Colonic mucosa (tissue), 4 donors: ENCODE measurements at places on chromosomes 11 and 22. TPM values are rescaled to one million over a fixed set of nuclear protein-coding genes. Genes with fewer than 3 reads are reported as not detected.

DNA sequence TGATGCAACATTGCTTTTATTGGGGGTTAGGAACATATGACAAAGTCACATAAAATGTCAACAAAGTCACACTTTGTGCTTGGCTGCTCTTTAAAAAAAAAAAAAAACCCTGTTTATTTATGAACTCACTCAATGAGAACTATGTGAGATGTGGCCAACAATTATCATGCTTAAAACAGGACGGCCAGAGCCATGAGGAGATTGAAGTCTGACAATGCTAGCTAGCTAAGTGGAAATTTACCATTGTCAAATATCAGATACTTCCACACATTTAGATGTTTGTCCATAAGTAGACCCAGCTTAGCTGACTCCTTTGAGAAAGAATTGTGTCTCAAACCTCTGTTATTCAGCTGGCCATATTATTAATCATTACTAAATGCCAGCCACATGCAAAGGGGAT, 26.9 kb downstream of the BLID start:
- no peak for DNase-seq

DNA sequence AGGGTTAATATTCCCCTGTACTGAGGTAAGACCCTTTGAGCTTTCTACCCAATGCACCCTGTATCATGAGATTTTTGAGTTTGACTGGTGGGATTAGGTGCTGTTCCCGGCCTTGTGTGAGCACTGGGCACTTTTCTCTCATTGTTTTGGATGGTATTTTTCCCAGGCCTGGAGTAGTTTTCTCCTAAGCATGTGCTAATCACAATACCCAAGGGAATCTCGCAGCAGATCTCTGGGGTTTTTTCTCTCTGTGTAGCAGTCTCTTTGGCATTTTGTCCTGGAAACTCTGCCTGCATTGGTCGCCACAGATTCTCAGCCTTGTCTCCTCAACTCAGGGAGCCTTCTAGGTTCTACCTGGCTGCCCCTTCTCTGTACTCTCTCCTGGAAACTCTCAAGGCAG, 19.9 kb downstream of the IGHMBP2 start:
- no peak for DNase-seq

- DNase-seq = no peak
These were observed 469.9 kb downstream of the MN1 start for GRCh38 chr22:27331526-27332281.

DNA sequence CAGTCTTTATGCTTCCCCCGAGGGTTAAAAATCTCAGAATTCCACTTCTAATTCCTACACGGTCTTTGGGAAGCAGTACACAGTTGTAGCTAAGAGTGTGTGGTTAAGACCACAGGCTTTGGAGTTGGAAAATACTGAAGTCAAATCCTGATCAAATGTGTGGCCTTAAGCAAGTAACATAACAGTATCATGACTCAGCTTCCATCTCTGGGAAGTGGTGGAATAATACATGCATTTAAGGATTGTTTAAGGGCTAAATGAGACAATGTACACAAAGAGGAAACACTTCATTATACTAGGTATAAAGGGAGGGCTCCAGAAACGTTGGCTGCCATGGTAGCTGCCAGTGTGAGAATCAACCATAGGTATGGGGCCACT, 71.5 kb downstream of the FAT3 start:
- no peak for DNase-seq

DNA sequence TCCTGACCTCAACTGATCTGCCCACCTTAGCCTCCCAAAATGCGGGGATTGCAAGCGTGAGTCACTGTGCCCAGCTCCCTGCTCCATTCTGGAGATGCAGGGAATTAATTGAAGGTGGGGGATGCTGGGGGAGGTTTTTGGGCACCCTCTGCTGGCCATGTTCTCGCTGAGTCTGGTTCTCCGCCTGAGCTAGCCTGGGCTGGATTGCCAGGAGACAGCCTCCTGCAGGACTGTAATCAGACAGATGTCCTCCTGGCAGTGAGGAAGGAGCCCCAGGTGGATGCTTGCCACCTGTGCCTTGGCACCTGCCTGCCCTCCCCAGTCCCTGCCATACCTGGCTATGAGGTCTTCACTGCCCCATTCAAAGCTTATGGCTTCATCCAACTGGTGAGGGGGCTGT, 5.4 kb downstream of the MTFP1 start:
- DNase-seq = no peak

- DNase-seq = no peak
These were observed 8.7 kb downstream of the RAB36 start for GRCh38 chr22:23153994-23154393.

DNA sequence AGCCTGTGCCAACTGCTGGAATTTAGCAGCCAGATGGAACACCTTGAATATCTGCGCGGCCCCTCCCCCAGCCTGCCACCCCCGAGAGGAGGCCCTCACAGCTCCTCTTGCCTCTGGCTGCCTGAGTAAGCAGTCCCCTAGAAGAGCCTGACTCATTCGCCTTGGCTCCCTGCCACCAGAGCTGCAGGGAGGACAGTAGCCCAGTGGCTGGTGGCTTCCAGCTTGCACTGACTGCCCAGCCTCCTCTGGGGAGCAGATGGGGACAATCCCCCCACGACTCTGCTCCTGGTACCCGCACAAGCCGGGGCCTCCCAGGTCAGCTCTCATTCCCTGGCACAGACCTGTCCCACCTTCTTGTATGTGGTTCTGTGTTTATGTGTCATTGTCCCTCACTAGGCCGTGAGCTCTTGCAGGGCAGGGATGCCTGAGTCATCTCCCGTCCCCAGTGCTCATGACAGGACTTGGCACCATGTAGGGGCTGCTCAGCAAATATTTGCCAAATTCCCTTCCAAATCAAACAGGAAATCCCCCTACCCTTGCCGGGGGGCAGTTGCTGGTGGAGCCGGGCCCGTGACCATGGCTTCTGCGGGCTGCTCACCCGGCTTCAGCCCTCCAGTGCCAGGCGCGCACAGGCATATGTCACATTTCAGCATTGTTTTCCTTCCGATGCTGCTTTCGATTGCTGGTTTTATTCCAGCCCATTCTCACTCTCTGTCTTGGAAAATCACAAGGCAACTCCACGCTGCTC, 43.6 kb downstream of the CACNG2 start:
- DNase-seq = peak; percentile 75

DNA sequence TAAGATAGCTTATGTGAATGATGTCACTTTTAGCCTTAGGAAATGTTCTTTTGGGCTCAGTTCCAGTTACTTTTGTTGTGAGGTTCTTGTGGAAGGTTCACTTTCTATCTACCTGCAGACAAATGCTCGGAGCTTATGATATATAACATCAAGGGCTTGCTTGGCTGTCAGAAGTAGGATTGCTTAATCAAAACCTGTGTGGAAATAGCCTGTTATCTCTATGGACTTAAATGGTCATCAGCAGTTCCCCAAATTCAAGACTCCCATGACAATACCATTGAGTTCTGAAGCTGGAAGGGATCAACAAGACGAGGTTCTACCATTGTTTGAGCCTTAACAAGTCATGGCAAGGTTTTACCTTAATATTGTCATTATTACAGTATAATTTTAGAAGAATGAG, 43.8 kb downstream of the FLI1 start:
- no peak for DNase-seq

DNA sequence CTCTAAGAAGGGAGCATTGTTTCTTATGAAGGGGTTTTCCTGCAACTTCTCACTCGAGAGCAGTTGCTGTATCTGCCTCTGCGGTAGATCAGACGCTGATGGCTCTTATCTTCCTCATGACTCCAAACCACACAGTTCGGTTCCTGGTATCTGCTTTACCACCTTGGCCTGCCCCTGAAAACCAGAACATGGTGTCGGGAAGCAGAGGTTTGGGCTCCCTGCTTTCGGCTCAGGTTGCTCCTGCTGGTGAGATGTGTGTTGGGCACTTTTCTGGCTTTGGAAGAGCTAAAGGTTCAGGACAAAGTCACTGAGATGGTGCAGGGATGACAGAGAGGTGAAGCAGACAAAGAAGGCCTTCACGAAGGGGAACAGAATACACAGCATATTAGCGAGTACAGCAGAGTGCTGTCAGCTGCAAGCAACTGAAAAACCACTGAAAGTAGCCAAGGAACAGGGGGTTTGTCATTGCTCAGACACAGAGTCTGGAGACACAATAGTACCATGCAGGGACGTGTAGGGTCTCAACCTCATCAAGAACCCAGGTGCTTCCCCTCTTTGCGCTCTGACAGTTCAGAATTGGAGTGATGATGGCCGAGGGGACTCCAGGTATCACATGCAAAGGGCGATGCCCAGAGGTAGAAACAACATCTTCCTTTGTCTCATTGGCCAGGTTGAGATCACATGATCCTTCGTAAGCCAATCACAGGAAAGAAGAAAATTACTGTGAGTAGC, 11.9 kb upstream of the CSF2RB start:
- no peak for DNase-seq

- no peak for DNase-seq
These were observed 60.2 kb downstream of the FLRT1 start for GRCh38 chr11:64095949-64096348.

- DNase-seq = peak; percentile 58
These were observed 5.9 kb downstream of the USP2 start for GRCh38 chr11:119375337-119376196.

DNA sequence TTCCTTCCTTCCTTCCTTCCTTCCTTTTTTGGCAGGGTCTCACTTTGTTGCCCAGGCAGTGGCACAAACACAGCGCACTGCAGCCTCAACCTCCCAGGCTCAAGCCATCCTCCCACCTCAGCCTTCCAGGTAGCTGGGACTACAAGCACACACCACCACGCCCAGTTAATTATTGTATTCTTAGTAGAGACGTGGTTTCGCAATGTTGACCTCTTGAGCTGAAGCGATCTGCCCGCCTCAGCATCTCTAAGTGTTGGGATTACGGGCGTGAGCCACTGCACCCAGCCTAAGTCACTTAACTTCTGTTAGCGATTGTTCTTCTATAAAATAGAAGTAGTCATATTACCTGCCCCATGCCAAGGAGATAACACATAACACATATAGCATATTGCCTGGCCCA, 2.8 kb upstream of the SYTL2 start:
- DNase-seq = peak; percentile 80

- no peak for DNase-seq
These were observed 1.7 kb upstream of the ABTB2 start for GRCh38 chr11:34359548-34359891.

DNA sequence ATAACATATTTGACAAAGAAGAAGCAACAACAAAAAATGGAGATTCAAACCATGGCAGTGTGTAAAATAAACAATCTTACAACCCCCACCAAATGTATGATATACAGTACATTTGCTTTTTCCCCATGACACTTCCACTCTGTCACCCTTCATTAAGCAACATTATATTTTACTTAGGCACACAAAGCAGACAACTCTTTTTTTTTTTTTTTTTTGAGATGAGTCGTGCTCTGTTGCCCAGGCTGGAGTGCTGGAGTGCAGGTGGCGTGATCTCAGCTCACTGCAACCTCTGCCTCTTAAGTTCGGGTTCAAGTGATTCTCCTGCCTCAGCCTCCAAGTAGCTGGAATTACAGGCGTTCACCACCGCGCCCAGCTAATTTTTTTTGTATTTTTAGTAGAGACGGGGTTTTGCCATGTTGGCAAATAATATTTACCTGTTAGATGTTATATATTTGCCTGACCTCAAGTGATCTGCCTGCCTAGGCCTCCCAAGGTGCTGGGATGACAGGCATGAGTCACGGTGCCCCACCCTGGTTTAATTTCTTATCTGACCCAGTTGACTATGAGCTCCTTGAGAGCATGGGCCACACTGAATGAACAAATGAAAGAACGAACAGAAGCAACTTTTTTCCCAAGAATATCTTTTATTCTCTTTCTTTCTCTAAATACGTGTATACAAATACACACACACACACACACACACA, 5.5 kb upstream of the PCF11 start:
- DNase-seq = peak; percentile 73

DNA sequence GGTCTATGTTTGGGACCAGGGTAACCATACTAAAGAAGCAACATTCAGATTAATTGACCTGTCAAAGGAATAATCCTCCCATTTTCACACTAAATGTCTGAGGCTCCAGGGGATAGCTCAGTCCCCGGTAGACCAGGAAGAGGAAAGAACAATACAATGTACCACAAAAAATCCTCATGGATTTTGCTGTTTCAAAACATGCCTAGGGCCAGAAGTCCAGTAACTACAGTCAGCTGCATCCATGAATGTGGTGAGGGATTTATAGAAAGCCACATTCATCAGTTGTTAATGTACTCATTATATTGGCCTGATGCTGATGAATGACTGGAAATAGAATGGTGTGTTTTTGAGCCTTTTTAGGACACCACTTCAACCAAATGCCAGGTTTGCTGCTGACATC, 6.9 kb upstream of the ETS1 start:
- no peak for DNase-seq

- DNase-seq = no peak
These were observed 8.1 kb downstream of the TMA7B start for GRCh38 chr22:39967996-39968972.

DNA sequence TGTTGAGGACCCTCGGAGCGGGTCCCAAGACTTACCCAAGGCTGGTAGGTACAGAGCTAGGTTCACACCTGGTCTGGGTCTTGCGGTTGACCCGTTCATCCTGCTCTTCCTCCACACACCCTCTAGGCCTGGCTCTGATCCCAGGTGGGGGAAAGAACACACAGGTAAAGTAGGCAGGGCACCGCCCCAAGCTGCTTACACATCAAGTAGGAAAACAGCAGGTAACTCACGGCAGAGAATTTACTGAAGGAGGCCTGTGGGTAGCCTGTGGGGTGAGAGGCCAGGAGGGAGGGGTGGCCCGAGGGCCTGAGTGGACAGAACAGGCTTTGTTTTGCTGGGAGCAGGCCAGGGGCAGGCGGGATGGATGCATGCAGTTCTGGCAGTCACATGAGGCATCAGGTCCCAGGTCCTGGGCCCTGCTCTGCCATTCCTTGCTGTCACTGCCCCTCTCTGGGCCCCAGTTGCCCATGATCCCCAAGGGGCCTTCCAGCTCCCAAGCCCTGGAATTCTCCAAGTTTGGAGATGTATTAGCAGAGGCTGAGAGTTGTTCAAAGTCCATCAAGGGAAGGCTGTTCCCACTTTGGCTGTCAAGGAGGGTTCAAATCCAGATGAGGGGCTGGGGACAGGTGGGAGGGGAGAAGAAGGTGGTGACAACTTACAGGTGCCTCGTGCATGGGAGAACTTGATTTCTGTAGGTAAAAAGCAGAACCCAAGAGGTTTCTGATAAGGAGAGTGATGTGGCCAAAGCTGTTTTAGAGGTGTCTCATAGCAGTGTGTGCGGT, 5.7 kb downstream of the TSKU start:
- peak; percentile 96 for DNase-seq

SULT4A1 gene
- 0.10 TPM for total RNA-seq

OR2AT4 gene
- not detected for total RNA-seq

THAP12 gene
- 41.6 TPM for total RNA-seq

LMO1 gene
- not detected for total RNA-seq

EHD1 gene
- total RNA-seq = 66.5 TPM

SPA17 gene
- total RNA-seq = 10.7 TPM
